Placental pericyte (primary cell): ENCODE measurements at places on chromosomes 4 and X. TPM values are rescaled to one million over a fixed set of nuclear protein-coding genes. Genes with fewer than 3 reads are reported as not detected.

Gene PHOX2B
- not detected in 2 replicates for total RNA-seq

Gene ARX
- total RNA-seq, result not detected in 2 replicates

Gene TRIM61
- total RNA-seq, result 2.7 and 4.2 TPM in 2 replicates

Gene RS1
- not detected in 2 replicates for total RNA-seq
